ENCODE measurements at places on chromosomes 7 and 10.

GRCh38 chr10:79356104-79356503 lies 8.8 kb downstream of the PPIF start:
- no peak for DNase-seq

DNA sequence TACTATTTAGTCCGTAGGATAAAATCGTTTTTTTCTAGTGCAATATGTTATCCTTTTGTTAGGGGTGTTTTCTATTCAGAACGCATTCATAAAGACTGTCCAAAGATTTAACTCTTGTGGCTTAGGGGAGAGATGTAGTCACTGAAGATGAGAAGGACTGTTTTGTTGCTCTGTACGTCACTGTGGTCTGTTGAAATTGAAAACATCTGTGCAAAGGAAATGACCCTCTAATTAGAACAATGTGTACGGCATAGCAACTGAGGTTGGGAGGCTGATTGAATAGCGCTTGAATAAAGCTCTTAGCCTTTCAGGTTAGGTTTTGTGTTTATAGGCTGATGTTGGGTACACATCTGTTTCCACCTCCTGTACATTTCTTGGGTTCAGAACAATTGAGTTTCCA lies 453.4 kb upstream of the AKR1E2 start:
- DNase-seq, result peak; percentile 99

DNA sequence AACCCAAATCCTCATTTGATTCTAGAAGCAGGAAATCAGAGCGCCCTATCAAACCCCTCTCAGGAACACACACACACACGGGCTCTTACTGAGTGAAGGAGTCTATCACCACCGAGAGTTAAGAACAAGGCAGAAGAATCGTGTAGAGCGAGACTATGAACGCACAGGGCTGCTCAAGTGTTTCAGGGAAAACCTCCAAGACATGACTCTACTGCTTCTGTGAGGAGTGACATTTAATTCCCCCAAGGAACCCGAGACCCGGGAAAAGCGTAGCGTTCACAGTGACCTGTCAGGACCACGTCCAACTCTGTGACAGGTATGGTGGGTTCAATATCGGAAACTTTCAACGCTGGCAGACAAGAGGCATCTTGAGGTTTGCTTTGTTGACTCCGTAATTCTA lies 21.6 kb downstream of the PITRM1 start:
- no peak for DNase-seq

DNA sequence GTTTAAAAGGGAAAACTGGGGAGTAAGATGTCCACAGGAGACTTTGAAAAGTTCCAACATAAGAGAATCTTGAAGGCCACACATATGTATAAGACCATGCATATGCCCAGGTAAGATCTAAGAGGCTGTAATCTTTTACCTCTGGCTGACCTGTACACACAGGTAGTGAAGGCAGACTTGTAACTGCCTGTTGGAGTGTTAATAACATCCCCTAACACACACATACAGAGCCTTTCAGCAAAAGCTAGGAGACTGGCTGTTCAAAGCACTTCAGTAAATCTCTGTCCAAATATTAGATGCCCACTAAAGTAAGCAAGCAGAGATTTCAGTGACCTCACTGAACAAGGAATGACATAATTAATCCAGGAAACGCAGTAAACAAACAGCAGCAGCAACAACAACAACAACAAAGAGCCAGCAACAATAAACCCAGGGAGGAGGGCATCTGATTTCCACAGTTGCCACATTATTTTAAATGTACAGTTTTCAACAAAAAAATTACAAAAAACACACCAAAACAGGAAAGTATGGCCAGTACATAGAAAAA lies 15.0 kb downstream of the CYP51A1 start:
- no peak for DNase-seq

GRCh38 chr10:100743626-100744135 lies 1.7 kb upstream of the PAX2 start:
- peak; percentile 41 for DNase-seq

- DNase-seq, result no peak
Measured at GRCh38 chr7:134022286-134022911, 104.7 kb upstream of the LRGUK start.

All from fibroblast of skin of abdomen (primary cell).